ENCODE measurements at places on chromosomes 5 and 9. TPM values are rescaled to one million over a fixed set of nuclear protein-coding genes. Genes with fewer than 3 reads are reported as not detected.

DNA sequence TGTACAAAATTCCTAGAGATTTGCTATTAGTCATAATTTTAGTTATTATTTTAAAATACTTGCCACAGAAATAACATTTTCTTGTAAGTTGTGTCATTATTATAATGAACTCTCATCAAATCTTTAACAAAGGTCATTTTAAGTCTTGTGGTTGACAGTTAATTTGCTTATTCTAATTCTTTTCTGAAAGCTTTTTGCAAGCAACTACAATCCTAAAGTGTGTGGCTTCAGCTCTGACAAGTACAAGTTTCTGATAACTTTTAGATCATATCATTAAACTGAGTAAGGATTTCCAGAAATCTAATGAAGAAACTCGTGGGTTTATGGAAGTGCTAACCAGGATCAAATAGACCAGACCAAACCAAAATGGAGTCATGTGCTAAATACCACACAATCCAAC is 86.4 kb downstream of the SFXN1 start:
- no peak overlapping the region for H3K27ac ChIP-seq
- no peaks in the 10 kb centered on the region for H3K36me3 ChIP-seq
- H3K4me3 ChIP-seq, result no peak overlapping the region
- H3K27me3 ChIP-seq, result no peaks in the 10 kb centered on the region
- no peaks in the 10 kb centered on the region for H3K4me1 ChIP-seq

- no peaks in the 10 kb centered on the region for H3K36me3 ChIP-seq
- H3K27ac ChIP-seq, result no peak overlapping the region
- no peak overlapping the region for H3K4me3 ChIP-seq
- peak; percentile 24 for DNase-seq
- peaks cover 20% of the 10 kb centered on the region for H3K4me1 ChIP-seq
- no peaks in the 10 kb centered on the region for H3K27me3 ChIP-seq
These were observed 69.6 kb downstream of the PTPDC1 start for GRCh38 chr9:94153905-94154304.

GRCh38 chr5:5302201-5302600 is 120.3 kb upstream of the ICE1 start:
- no peaks in the 10 kb centered on the region for H3K27me3 ChIP-seq
- no peak overlapping the region for H3K4me3 ChIP-seq
- no peak overlapping the region for H3K27ac ChIP-seq
- DNase-seq, result no peak

OSMR gene
- total RNA-seq, result 69.7 TPM

FGF1 gene
- 2.9 TPM for total RNA-seq

ECSCR gene
- 38.8 TPM for total RNA-seq

SPINK6 gene
- not detected for total RNA-seq

SLC36A2 gene
- total RNA-seq, result not detected

TRIM14 gene
- 8.7 TPM for total RNA-seq

MACIR gene
- 9.1 TPM for total RNA-seq

Measured in esophagus muscularis mucosa (tissue), 4 donors.